Endodermal cell (in vitro differentiated cells): ENCODE measurements at places on chromosomes 5 and 9. TPM values are rescaled to one million over a fixed set of nuclear protein-coding genes. Genes with fewer than 3 reads are reported as not detected.

DNA sequence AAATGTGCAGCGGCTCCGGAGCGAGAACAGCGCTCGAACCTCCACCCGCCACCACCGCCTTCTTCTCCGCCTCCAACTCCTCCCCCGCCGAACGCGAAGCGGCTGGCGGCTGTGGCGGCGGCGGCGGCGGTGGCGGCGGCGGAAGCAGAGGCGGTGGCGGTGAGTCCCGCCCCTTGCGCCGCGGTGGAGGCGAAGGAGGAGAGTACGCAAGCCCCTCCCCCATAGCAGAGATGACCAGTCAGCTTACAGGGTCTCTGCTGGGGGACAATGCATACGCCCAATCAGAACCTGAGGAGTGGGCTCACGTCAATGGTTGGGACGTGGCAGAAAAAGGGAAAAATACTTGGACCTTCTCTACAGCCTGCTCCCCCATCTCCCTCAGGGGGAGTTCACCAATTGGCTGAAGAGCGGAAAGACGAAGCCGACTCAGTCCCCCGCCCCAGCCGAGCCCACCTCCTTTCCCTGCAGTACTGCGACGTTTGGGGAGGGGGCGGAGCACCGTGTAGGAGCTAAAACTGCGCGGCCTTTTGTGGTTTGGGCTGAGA is at the start of gene PJA2:
Gene PJA2 (minus strand): TSS at position 131 of the 545 bp plus-strand sequence. CDS start 26,541 bp downstream, outside the sequence.
- H3K4me1 ChIP-seq = peaks cover 12% of the 10 kb centered on the region
- no peaks in the 10 kb centered on the region for H3K27me3 ChIP-seq
- H3K36me3 ChIP-seq = peaks cover 10% of the 10 kb centered on the region

- H3K27me3 ChIP-seq = peaks cover 32% of the 10 kb centered on the region
- H3K27ac ChIP-seq = no peak overlapping the region
- H3K36me3 ChIP-seq = no peaks in the 10 kb centered on the region
- H3K4me1 ChIP-seq = no peaks in the 10 kb centered on the region
- DNase-seq = peak; percentile 84
- H3K4me3 ChIP-seq = no peak overlapping the region
These were observed 58.4 kb upstream of the SHC3 start for GRCh38 chr9:89236955-89237573.

KIAA1191 gene
- 164 to 191 TPM (median 172 TPM) in 3 replicates for total RNA-seq

STPG3 gene
- total RNA-seq = 0.25 TPM in 1 of 2 replicates, not detected in the other

SH3RF2 gene
- 1.3 to 3.2 TPM (median 2.5 TPM) in 3 replicates for total RNA-seq
